ENCODE measurements at places on chromosomes 13 and 19. TPM values are rescaled to one million over a fixed set of nuclear protein-coding genes. Genes with fewer than 3 reads are reported as not detected.

Gene ZNF525
- polyA plus RNA-seq, result 2.9 TPM

DNA sequence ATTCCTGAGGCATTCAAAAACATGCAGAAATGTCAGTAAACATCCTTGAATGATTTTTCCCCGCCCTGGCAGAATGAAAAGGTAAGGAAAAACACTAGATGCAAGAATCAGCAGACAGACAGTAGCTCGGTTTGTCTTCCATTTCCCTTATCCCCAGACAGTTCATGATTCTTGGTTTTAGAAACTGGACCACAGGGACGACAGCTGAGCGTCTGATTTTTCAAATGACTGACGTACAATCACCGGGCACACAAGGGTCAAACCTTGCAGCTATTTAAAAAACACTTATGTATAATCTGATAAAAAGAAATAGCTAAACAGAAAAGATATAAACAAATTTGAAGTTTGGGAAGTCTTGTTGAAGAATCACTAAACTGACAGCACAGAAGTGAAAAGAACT is 47.1 kb downstream of the DCLK1 start:
- no peaks in the 10 kb centered on the region for H3K36me3 ChIP-seq
- no peak overlapping the region for H3K27ac ChIP-seq
- DNase-seq, result no peak
- H3K4me3 ChIP-seq, result no peak overlapping the region
- H3K4me1 ChIP-seq, result no peaks in the 10 kb centered on the region
- H3K27me3 ChIP-seq, result no peaks in the 10 kb centered on the region

- H3K4me1 ChIP-seq, result peaks cover 28% of the 10 kb centered on the region
- DNase-seq, result no peak
- peaks cover 71% of the 10 kb centered on the region for H3K27me3 ChIP-seq
- H3K27ac ChIP-seq, result no peak overlapping the region
These were observed 5.1 kb downstream of the REEP6 start for GRCh38 chr19:1495799-1496713.

DNA sequence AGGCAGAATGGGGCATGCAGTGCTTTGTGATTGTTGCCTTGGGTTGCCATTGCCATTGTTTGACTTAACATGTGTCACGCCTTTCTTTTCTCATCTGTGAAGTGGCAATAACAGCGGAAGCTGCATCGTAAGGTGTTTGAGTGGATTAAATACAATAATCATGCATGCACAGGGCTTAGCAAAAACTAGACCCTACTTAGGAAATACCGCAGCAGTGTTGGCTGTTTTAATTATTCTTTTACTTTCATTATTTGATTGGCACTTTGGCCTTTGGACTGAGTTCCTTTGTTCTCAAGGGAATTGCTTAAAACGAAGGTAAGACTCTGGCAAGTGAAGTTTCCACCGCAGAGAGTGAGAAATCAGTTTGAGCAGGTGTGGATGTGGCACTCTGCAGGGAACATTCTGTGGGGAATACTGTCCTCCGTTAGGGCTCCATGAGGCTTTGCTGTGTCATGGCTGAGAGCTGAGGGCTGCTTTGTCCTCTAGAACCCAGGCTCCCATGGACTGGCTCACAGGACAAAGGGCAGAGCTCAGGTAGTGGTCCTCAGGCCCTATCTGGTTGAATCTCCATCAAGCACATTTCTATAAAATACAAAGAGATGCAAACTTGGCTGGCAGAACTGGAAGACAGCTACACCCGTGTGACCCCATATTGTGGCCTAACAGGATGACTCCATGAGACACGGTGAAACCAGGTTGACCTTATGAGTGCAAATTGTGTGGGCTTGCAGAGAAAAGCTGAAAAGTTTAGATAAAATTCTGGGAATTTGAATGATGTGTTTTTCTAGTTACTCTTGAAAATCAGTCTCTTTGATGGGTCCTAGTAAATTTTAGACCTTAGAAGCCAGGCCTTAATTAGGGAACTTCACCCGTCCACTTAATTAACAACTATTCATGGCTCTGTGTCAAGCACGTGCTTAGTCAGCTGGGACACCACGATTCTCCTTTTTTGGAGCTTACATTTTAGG is 407.2 kb downstream of the KCNRG start:
- H3K27me3 ChIP-seq, result no peaks in the 10 kb centered on the region
- no peaks in the 10 kb centered on the region for H3K36me3 ChIP-seq
- no peak for DNase-seq

Gene PAN3
- 11.7 TPM for polyA plus RNA-seq

Gene VMAC
- 5.0 TPM for polyA plus RNA-seq

GRCh38 chr19:48560095-48560530 is 8.1 kb downstream of the SULT2B1 start:
- DNase-seq, result no peak
- H3K36me3 ChIP-seq, result no peaks in the 10 kb centered on the region
- no peak overlapping the region for H3K27ac ChIP-seq
- no peaks in the 10 kb centered on the region for H3K27me3 ChIP-seq
- H3K4me1 ChIP-seq, result peaks cover 17% of the 10 kb centered on the region

DNA sequence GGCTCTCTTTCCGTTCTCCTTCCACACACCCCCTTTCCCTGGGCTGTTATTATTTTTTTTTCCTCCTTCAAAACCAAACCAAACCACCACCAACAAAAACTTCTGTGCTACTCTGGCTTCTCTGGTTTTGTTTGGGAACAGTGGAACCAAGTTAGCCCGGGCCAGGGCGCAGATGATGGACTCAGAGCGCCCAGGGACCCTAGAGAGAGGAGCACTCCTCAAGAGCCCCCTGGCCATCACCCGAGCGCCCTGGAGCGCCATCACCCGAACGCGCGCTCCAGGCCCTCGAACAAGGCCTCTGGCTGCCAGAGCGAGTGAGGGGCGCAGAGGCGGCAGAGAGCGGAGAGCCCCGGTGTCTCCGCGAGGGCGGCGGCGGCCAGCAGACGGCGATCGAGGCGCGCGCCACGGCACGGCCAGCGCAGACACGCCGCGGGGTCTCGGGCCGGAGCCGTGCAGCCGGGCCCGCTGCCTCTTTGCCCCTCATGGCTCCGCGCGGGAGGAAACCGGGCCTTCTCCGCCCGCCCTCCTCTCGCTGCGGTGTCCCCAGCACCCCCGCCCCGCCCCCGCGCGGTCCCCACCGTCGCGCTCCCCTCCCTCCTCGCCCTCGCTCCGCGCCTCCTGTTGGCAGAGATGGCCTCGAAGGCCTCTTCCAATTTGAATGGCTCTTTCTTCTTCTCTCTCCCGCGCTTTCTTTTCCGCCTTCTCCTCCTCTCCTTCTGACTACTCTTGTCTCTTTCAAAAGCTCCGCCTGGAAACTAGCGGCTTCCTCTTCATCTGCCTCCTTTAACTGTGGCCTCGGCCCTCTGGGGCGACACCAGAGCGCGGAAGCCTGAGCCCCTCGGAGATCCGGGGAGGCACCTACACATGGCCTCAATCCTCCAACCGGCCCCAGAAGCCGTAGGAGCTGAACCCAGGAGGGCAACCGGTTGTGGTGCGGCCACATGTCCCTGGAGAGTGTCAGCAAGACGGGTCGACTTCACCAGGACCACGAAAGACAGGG is 4.1 kb upstream of the SOX1 start:
- peaks cover 55% of the 10 kb centered on the region for H3K27me3 ChIP-seq
- no peak for DNase-seq
- H3K4me1 ChIP-seq, result peaks cover 52% of the 10 kb centered on the region
- H3K27ac ChIP-seq, result no peak overlapping the region

- no peak overlapping the region for H3K27ac ChIP-seq
- DNase-seq, result no peak
- no peaks in the 10 kb centered on the region for H3K4me1 ChIP-seq
- no peak overlapping the region for H3K4me3 ChIP-seq
- no peaks in the 10 kb centered on the region for H3K36me3 ChIP-seq
These were observed 61.1 kb downstream of the MAP4K1 start for GRCh38 chr19:38556521-38557174.

- no peaks in the 10 kb centered on the region for H3K36me3 ChIP-seq
- no peak overlapping the region for H3K27ac ChIP-seq
- H3K4me3 ChIP-seq, result no peak overlapping the region
- no peaks in the 10 kb centered on the region for H3K27me3 ChIP-seq
- H3K4me1 ChIP-seq, result no peaks in the 10 kb centered on the region
These were observed 48.3 kb upstream of the RFXAP start for GRCh38 chr13:36770741-36771140.

- no peak for DNase-seq
- peaks cover 54% of the 10 kb centered on the region for H3K36me3 ChIP-seq
- peak overlapping the region; percentile 82 for H3K4me3 ChIP-seq
- H3K27ac ChIP-seq, result peak overlapping the region; percentile 94
- peaks cover 72% of the 10 kb centered on the region for H3K4me1 ChIP-seq
- H3K27me3 ChIP-seq, result no peaks in the 10 kb centered on the region
These were observed 1.6 kb downstream of the FTL start for GRCh38 chr19:48966541-48967345.

Gene ELSPBP1
- polyA plus RNA-seq, result not detected

DNA sequence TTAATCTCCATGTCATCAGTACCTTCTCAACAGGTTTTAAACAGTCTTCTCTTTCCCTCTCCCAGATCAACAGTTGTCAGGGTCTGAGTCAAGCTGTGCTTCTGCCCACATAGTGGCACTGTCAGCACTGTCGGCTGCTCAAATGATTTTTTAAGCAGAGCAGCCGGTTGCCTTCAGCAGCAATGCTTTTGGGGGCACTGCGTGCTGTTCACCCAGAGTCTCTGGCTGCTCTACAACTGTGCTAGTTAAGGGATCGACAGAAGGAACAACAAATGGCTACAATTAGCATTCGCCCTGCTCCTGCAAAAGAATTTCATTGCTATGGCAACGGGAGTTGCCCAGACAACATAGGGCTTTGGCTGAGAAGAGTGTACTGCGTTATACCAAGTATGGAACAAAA is 412.9 kb downstream of the DIAPH3 start:
- H3K27me3 ChIP-seq, result no peaks in the 10 kb centered on the region
- no peaks in the 10 kb centered on the region for H3K4me1 ChIP-seq
- no peak overlapping the region for H3K4me3 ChIP-seq
- no peak overlapping the region for H3K27ac ChIP-seq
- no peaks in the 10 kb centered on the region for H3K36me3 ChIP-seq

DNA sequence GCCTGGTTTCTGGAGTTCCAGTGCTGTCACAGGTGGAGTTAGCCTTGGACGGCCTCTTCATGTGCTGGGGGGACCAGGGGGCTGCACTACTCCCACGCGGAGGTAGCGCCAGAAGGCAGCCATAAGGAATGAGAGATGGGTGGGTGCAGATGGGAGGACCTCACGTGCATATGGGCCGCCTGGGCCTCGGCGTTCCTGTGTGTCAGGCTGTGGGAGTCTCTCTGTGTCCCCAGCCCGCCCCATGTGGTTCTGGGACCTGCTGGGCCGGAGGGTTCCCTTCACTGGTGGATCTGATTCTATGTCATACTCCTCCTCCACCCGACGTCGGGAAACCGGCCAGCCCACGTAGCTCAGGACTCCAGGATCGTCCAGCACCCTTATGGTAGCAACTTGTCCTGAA is 149.0 kb upstream of the SOX1 start:
- no peaks in the 10 kb centered on the region for H3K36me3 ChIP-seq
- no peak overlapping the region for H3K4me3 ChIP-seq
- no peaks in the 10 kb centered on the region for H3K4me1 ChIP-seq
- no peak for DNase-seq

- H3K36me3 ChIP-seq, result no peaks in the 10 kb centered on the region
- H3K27ac ChIP-seq, result peak overlapping the region; percentile 92
- peak overlapping the region; percentile 69 for H3K4me3 ChIP-seq
- H3K27me3 ChIP-seq, result no peaks in the 10 kb centered on the region
- peak; percentile 96 for DNase-seq
These were observed 1.8 kb upstream of the SSBP4 start for GRCh38 chr19:18417250-18418028.

- DNase-seq, result peak; percentile 87
- peaks cover 34% of the 10 kb centered on the region for H3K27me3 ChIP-seq
- H3K4me1 ChIP-seq, result peaks cover 13% of the 10 kb centered on the region
These were observed 8.8 kb downstream of the GTPBP3 start for GRCh38 chr19:17346109-17346671.

DNA sequence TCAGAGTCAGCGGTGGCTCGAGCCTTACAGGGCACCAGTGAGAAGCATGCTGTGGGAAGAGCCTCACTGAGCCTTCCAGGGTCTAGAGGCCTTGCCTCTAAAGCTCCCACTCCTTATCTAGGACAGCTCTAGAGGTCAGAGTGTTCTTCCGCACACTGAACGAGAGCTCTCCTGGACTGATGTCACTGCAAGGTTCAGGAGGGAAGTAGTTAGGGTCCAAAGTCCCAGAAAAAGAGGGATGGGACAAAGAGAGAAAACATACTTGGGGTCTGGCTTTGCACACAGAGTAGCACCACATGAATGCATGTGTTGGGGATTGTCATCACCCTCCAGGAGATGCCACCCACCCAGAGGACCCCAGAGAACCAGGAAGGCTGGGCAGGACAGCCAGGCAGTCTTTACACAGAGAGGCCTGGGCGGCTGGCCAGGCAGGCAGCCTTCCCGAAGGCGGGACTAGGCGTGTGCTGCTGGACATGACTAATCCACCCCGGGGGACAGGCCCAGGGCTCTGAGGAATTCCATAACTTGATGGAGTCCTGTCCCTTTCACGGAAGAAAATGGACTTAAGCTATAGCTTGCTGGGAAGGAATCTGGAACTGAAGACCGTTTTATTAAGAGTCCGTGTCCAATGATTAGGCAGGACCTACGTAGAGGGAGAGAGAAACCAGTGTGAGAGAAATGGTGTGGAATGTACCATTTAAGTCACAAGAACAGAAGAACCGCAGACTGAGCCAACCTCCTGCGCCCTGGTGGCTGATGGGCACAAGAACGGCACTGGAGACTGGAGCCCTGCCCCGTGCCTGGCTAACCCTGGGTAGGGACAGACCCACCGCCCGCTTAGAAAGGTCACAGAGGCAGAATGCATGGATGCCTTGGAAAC is 16.6 kb upstream of the EPHX3 start:
- peak overlapping the region; percentile 85 for H3K27ac ChIP-seq
- peaks cover 80% of the 10 kb centered on the region for H3K4me1 ChIP-seq
- H3K27me3 ChIP-seq, result no peaks in the 10 kb centered on the region
- peaks cover 87% of the 10 kb centered on the region for H3K36me3 ChIP-seq

Gene TUBA3C
- not detected for polyA plus RNA-seq

DNA sequence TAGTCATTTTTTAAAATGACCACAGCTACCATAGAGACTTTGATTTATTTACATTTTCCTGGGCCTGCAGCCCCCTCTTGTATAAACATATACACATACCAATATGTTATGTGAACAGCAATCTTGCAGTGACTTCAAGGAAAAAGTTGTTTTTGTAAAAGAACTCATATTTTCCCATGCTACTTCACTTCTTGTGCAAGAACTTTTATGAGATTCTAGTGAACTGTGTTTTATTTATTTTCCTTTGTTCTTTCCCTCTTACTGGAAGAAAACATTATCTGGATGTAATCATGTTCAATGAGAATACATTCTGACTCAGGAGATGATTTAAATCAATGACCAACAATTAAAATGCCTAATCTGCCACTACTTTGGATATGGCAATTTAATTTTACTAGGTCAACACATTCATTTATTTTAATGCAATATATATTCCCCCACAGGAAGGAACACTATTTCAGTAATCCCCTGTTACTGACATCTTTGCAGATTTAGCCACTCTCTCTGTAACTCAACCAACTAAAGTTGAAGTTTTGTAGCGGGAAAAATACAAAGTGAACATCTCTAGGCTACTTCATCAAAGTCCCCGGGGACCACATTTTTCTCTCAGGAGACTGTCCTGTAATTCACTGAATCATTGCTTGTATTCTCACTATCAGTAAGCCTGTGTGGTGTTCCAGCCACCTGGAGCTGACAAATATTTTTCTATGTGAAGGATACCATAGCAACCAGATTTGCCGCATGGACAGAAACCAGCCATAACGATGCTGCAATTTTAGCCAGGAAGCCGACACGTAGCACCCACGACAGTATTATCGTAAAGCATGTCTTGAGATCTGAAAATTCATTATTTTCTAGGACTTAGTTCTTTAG is 90.5 kb downstream of the STARD13 start:
- H3K36me3 ChIP-seq, result no peaks in the 10 kb centered on the region
- H3K27ac ChIP-seq, result peak overlapping the region; percentile 66
- H3K4me3 ChIP-seq, result no peak overlapping the region
- peak; percentile 30 for DNase-seq
- no peaks in the 10 kb centered on the region for H3K27me3 ChIP-seq

All from stomach (tissue), 19 donors.